ENCODE measurements at places on chromosomes 1 and 21.
A peak's percentile ranks its signal among the peaks of the same experiment; 100 is the strongest.

DNA sequence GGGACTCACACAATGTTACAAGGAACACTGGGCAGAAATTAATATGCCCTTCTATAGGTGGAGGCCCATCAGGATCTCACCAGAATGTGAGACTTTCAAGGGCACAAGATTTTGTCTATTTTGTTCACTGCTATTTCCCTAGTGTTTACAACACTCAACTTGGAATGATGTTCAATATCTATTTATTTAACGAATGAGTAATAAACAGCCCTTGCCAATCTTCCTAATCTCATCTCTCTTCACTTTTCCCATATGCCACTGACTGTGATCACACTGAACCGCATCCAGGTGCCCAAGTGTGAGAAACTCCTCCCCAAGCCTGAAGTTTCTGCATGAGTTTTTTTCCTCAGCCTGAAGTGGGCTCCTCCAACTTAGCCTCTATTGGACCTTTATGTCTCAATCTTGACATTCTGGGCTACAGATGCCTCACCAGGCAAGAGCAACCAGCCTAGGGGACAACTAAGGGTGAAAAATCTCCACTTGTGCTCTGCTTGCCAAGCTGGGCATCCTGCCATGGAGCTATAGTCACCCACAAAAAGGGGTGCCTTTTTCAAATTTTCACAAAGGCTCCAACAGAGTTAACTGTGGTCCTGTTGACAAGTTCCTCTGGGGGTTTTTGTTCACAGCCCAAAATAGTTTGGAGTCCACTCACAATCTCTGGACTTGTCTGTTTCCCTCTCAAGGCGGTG lies 105.6 kb downstream of the PLPP3 start:
- DNase-seq = peak; percentile 33

DNA sequence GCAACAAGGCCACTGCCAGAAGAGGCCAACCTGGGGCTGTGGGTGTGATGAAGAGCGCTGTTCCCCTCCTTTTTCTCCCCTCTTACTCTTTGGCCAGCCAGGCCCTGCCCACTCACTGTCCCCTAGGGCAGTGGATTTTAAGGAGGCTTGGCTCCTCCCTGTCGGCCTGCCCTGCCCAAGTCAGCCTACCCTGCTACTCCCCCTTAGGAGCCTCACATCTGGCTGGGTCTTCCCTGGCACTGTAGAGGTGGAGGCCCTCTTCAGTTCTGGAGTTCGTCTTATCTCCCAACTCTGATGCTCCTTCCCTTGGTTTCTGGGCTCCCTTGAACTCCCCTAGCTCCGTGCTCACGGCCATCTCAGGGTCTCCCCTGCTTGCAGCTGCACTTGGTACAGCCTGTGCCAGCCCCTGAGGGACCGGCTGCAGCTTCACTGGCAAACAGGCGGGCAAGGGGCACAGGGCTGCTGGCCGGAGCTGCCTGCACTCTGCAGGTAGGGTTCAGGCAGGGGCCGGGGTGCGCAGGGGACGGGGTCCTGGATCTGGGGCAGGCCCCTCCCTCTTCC lies 4.0 kb downstream of the AMPD2 start:
- no peak for DNase-seq

- no peak for DNase-seq
These were observed 54.0 kb upstream of the IFFO2 start for GRCh38 chr1:19010503-19010902.

DNA sequence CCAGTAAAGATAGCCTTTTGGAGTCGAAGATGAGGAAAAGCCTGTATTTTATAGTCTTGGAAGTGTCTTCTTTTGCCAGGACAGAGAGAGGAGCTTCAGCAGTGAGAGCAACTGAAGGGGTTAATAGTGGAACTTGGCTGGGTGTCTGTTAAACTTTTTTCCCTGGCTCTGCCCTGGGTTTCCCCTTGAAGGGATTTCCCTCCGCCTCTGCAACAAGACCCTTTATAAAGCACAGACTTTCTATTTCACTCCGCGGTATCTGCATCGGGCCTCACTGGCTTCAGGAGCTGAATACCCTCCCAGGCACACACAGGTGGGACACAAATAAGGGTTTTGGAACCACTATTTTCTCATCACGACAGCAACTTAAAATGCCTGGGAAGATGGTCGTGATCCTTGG lies at the start of gene VCAM1:
VCAM1 (plus strand) TSS at position 253 of the 400 bp plus-strand sequence; CDS start at position 372, 119 bp downstream.
- DNase-seq = no peak

DNA sequence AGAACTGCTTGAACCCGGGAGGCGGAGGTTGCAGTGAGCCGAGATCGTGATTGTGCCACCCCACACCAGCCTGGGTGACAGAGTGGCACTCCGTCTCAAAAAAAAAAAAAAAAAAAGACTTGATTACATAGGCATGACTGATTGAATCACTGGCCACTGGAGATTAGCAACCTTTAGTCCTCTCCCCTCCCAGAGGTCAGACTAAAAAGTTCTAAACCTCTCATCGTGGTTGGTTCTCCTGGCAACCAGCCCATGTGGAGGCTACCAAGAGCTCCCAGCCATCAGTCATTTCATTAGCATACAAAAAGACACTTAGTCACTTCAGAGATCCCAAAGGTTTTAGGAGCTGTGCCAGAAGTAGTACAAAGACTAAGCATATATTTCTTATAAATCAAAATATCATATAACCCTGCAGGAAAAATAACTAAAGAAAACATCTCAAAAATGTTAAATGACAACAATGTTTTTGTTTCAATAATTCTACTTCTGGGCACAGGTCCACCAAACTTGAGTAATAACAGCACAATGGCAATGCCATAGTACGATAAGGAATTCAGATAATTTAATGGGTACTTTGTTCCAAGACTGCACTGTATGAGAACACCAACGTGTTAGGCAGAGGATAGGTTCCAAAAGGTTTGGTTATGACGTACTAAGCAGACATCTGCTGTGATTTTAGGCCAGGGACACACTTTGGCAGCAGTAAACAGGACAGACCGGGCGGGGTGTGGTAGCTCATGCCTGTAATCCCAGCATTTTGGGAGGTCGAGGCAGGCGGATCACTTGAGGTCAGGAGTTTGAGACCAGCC lies 18.1 kb downstream of the USP48 start:
- peak; percentile 98 for DNase-seq

GRCh38 chr1:181190364-181191035 lies 102.0 kb downstream of the IER5 start:
- no peak for DNase-seq

GRCh38 chr1:247343801-247344200 lies 12.1 kb upstream of the ZNF496 start:
- no peak for DNase-seq

DNA sequence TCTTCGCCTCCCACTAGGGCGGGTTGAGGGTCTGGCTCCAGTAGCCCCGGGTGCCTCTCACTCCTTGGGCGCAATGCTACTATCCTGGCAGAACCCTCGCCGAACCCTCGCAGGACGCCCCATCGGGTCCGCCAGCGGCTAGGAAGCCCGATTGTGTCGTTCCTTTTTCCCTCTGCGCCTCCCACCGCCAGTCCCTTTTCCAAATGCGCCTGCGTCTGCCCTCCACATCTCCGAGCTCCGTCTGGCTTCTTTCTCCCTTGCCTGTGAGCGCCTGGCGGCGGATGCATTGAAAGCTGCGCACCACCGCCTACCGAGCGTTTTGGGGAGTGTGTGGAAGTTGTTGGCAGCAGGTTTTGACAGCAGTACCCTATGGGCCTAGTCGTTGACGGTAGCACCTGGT lies 1.0 kb upstream of the DIRAS3 start:
- DNase-seq = peak; percentile 73

DNA sequence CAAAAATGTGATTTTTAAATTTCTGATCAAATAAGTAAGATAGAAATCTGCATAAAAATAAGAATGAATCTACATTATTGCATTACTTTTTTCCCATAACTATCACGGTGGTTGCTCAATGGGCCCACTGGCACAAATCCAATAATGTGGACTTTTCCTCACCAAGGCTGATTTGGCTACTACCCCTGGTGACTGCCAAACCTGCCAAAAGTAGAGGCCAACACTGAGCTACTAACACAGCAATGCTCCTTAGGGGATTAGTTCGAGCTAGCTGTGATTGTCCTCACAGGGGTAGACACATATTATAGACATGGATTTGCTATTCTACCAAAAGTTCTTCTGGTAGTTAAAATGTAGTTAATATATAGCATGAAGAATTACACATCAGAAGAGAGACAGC lies 107.7 kb upstream of the ZNHIT6 start:
- no peak for DNase-seq

DNA sequence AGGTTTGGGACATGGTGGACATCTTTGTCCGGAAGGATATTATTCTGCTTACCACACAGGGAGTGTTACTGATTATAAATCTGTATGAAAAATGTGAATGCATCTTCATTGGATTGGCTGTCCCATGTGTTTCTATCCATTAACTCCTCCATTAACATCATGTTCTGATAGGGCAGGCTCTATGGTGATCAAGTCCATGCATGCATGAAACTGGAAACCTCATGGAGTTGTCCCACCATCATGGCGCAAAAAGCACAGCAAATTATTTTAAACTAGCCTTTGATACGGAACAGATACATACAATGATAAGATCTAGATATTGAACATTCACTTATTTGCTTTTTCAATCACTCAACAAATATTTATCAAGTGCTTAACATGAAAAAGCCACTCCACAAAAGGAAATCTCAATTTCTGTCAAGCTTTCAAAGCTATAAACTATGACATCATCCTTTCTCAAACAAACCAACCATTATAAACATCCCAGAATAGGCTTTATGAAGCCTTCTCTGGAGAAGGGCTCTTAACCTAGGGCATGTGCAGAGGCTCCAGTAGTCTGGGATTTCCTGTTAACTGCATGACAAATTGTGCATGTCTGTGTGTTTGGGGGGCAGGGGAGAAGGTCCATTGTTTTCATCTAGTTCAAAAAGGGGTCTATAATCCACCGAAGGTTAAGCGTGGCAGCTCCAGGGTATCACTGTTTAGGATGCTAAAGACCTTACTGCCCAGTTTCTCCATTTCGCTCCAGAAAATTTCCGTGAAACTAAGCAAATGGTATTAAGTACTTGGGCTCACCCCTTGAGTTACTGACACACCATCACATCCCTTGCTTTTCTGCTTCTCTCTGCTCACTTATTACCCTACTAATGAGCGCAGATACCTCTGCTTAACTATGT lies 46.1 kb downstream of the ADAMTS1 start:
- no peak for DNase-seq

- DNase-seq = peak; percentile 9
These were observed 2.8 kb downstream of the MRTO4 start for GRCh38 chr1:19254416-19254815.

- DNase-seq = no peak
These were observed 11.6 kb downstream of the SDCCAG8 start for GRCh38 chr1:243267471-243267880.

DNA sequence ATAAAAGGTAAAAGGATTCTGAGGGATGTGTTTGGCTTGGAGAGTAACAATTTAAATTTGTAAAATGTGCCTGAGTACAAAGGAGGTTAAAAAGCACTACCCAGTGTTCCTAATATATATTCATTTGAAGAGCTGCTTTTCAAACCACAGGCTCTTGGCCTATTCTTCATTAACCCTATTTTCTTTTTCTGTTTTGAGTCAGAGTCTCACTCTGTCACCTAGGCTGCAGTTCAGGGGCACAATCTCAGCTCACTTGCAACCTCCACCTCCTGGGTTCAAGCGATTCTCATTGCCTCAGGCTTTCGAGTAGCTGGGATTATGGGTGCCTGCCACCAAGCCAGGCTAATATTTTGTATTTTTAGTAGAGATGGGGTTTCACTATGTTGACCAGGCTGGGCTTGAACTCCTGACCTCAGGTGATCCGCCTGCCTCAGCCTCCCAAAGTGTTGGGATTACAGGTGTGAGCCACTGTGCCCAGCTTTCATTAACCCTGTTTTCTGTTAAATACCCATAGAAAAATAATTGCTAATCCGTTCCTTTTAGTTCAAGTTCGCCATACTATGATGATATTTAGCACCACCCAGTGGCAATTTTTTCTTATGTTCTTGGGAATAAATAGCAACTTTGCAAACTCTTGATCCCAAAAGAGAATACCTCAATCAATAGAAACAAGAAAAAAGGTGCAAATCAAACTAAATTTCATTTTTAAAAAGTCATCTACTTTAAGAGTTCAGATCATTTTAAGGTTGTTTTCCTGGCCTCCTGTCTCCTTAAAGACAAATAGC lies 30.5 kb downstream of the ZBTB8OS start:
- peak; percentile 16 for DNase-seq

- DNase-seq = peak; percentile 46
These were observed 18.5 kb downstream of the SH3BP5L start for GRCh38 chr1:248807067-248807737.

DNA sequence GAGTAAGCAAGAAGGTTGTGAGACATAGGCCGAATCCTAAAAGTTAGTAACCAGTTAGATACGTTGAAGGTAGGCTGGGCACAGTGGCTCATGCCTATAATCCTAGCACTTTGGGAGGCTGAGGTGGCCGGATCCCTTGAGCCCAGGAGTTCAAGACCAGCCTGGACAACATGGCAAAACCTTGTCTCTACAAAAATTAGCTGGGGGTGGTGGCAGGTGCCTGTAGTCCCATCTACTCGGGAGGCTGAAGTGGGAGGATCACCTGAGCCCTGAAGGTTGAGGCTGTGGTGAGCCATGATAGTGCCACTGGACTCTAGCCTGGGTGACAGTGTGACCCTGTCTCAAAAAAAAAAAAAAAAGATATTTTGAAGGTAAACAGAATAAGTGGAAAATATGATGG lies 1.5 kb upstream of the PARP1 start:
- no peak for DNase-seq

GRCh38 chr1:241411776-241412338 lies 54.9 kb upstream of the RGS7 start:
- DNase-seq = peak; percentile 60
